T-cell (primary cell): ENCODE measurements at places on chromosomes 12 and 14. TPM values are rescaled to one million over a fixed set of nuclear protein-coding genes. Genes with fewer than 3 reads are reported as not detected.

- DNase-seq: no peak
- no peaks in the 10 kb centered on the region for H3K36me3 ChIP-seq
- no peaks in the 10 kb centered on the region for H3K4me1 ChIP-seq
- no peaks in the 10 kb centered on the region for H3K27me3 ChIP-seq
- no peak overlapping the region for H3K4me3 ChIP-seq
Observed at GRCh38 chr14:62882967-62883366, 162.3 kb downstream of the KCNH5 start.

DNA sequence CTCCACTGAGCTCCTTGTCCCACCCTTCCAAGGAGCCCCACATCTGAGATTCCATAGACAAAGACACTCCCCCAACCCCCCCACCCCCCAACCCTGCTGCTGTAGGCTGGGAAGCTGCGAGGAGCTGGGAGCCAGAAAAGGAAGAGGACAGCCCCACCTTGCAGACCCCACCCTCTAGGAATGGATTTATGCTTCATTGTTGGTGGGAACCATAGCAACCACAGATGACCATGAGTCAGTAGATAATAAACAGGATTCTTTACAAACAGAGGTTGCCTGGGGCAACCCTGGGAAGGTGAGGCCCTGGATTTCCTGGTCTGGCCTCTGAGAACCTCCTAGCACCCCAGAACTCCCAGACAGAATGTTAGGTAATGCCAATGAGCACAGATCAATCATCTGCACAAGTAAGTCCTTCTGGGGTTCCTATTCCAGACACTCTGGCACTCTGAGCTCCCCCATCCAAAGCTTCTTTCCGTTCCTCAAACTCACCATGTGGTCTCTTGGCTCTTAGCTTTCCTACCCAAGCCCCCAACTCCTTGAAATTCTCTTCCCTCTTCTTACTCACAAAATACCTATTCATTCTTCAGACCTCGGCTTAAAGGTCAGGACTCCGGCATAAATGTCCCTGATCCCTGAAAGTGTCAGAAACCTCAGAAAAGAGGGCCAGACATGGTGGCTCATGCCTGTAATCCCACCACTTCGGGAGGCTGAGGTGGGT is 15.2 kb upstream of the PLEKHG6 start:
- H3K27me3 ChIP-seq: no peaks in the 10 kb centered on the region
- DNase-seq: no peak
- no peaks in the 10 kb centered on the region for H3K4me1 ChIP-seq

DNA sequence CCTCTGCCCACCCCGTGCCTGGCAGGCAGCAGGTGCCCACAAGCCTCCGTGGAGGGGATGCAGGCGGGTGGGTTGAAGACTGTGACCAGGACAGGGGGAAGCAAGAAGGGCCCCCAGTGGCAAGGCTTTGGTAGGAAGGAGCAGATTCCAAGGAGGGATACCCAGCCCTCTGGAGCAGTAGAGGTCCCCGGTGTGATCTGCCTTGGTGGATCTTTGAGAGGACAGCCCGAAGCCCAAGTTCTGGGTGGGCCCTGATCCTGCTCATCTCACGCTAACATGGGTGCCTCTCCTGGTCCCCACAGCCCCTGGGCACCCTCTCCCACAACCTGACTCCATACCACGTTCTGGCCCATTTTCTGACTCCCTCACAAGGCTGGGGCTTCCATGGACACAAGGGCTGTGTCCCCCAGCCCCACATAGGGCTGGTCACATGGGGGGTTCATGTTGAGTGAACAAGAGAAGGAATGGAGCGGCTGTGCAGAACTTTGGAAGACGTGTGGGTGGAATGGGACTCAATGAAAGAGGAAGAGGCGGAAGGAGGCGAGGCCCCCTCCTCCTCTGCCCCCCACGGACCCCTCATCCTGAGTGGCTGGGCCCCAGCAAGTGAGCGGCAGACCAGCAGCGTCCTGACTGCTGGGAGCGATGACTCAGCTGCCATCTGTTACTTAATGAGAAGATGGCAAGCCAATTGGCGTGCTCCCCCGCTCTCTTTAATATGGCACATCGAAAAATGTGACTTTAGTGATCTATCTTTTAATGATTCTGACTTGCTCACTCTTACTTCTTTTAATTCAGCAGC is 77.0 kb upstream of the BCL11B start:
- H3K27me3 ChIP-seq: peaks cover 45% of the 10 kb centered on the region
- H3K4me3 ChIP-seq: no peak overlapping the region
- no peaks in the 10 kb centered on the region for H3K36me3 ChIP-seq
- H3K4me1 ChIP-seq: no peaks in the 10 kb centered on the region
- H3K27ac ChIP-seq: no peak overlapping the region
- DNase-seq: no peak

GRCh38 chr12:21774358-21775132 is at the start of gene KCNJ8:
Gene KCNJ8 (minus strand): TSS chr12:21774706. CDS start chr12:21773616, 1,090 bp downstream.
- H3K4me3 ChIP-seq: peak within 1 kb of the TSS; percentile 27
- no peak for DNase-seq
- H3K4me1 ChIP-seq: peaks cover 8% of the 10 kb centered on the region

DNA sequence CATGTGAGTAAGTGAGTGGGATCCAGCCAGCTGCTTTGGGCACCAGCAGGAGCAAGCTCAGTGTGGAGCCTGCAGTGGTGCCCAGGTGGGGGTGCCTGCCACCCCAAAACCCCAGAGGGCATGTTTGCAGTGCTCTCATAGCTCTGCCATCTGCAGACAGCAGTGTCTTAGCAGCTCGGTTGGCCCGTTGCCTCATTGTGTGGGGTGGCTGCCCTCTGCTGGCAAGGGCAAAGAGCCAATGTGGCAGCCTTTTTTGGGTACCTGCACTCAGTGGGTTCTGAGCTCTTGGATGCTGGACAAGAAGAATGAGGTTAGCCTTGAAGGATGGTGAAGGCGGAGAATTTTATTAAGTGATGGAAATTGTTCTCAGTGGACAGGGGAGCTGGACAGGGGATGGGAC is 52.3 kb downstream of the NEUROD4 start:
- H3K4me3 ChIP-seq: no peak overlapping the region
- no peaks in the 10 kb centered on the region for H3K4me1 ChIP-seq
- H3K27me3 ChIP-seq: peaks cover 11% of the 10 kb centered on the region
- H3K27ac ChIP-seq: no peak overlapping the region

IKBIP gene
- 2.8 TPM for total RNA-seq

- no peaks in the 10 kb centered on the region for H3K4me1 ChIP-seq
- no peak overlapping the region for H3K4me3 ChIP-seq
- H3K27ac ChIP-seq: no peak overlapping the region
- H3K27me3 ChIP-seq: no peaks in the 10 kb centered on the region
- no peak for DNase-seq
Observed at GRCh38 chr14:79732911-79733655, 478.2 kb downstream of the DIO2 start.

DNA sequence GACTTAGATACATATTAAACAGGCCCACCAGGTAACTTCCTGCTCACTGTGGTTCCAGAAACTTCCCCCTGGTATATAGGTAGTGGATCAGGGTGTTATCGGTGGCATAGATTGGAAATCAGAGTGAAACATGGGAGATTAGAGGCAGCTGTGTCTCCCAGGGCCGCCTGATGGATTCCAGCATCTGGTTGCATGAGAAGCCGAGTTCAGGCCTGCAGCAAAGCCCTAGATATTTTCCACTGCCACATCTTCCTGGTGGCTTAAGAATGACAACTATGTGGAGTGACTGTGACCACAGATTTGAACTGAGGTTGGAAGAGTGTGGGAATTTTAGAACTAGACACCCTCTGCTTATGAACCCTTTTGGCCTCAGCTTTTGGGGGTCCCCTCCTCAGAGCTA is 184.8 kb upstream of the NTF3 start:
- no peak overlapping the region for H3K27ac ChIP-seq
- no peaks in the 10 kb centered on the region for H3K36me3 ChIP-seq
- no peaks in the 10 kb centered on the region for H3K27me3 ChIP-seq
- no peak for DNase-seq
- no peak overlapping the region for H3K4me3 ChIP-seq

- no peak for DNase-seq
- peaks cover 5% of the 10 kb centered on the region for H3K36me3 ChIP-seq
- H3K27ac ChIP-seq: no peak overlapping the region
- no peaks in the 10 kb centered on the region for H3K4me1 ChIP-seq
- no peaks in the 10 kb centered on the region for H3K27me3 ChIP-seq
Observed at GRCh38 chr14:31403707-31404106, 16.6 kb downstream of the HEATR5A start.

GRCh38 chr14:22418631-22419030 is 170.4 kb downstream of the DAD1 start:
- H3K27me3 ChIP-seq: no peaks in the 10 kb centered on the region
- no peak for DNase-seq
- no peak overlapping the region for H3K27ac ChIP-seq
- H3K36me3 ChIP-seq: no peaks in the 10 kb centered on the region
- H3K4me1 ChIP-seq: no peaks in the 10 kb centered on the region

DNA sequence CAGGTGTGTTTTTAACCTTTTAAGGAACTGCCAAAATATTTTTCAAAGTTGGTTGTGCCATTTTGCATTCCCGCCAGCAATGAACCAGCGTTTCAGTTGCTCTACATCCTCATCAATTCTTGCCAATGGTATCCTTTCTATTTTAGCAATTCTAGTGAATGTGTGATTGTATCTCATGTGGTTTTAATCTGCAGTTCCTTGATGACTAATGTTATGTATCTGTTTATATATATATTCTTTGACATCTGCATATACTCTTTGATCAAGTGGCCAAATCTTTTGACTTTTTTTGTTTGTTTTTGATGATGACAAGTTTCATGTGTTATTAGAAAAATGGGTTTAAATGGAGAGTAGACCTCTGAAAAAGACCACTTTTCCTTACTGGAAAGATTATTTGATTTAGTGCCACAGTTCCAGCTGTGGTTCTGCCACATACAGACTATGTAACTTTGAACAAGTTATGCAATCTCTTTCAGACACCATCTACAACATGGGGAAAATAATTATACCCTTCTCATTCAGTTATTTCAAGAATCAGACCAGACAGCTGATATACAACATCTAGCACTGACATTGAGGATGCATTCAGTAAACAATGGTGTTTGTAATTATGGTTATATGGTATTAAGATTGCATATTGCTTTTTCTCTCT is 146.3 kb upstream of the CNOT2 start:
- no peak overlapping the region for H3K27ac ChIP-seq
- no peaks in the 10 kb centered on the region for H3K4me1 ChIP-seq
- no peaks in the 10 kb centered on the region for H3K27me3 ChIP-seq
- no peak overlapping the region for H3K4me3 ChIP-seq
- no peak for DNase-seq
- H3K36me3 ChIP-seq: no peaks in the 10 kb centered on the region

CCDC184 gene
- total RNA-seq: 0.13 TPM

GRCh38 chr12:89708565-89709156 is at the start of gene ATP2B1:
Gene ATP2B1 (minus strand): TSS chr12:89708838. CDS start chr12:89655886, 52,952 bp downstream.
- peaks cover 22% of the 10 kb centered on the region for H3K4me1 ChIP-seq
- peak within 1 kb of the TSS; percentile 95 for H3K4me3 ChIP-seq
- peak; percentile 70 for DNase-seq
- H3K27ac ChIP-seq: peak within 1 kb of the TSS; percentile 98

- no peak for DNase-seq
- no peaks in the 10 kb centered on the region for H3K27me3 ChIP-seq
- no peak overlapping the region for H3K27ac ChIP-seq
- peaks cover 14% of the 10 kb centered on the region for H3K4me1 ChIP-seq
- H3K36me3 ChIP-seq: no peaks in the 10 kb centered on the region
- peak overlapping the region; percentile 53 for H3K4me3 ChIP-seq
Observed at GRCh38 chr12:32105986-32106516, 596 bp upstream of the BICD1 start.

DNA sequence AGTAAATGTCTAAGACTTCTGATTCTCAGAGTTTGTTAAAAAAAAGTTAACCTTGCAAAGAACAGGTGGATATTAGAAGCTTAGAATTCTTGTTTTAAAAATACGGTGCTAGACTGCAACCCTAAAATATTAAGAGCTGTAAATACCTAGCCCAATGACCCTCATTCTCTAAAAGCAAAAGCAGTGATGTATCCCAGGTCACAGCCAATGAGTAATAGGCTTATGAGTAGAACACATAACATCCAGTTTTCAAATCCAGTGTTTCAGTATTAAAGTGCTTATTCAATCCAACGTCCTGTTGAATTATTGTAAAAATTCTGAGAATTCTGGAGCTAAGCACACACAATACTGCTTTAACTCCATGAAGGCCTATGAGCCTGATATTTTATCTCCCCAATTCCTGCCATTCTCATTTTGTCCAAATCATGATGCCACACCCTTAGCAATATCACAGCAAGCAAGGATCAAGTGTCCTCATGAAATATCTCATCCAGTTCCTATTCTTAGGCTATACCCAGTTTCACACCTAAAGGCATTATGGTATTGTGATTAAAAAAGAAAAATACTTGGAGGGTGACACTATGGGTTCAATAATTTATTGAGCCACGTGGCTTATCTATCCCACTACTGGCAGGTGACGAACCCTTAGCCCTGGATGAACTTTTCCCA is 15.3 kb upstream of the ARID4A start:
- peaks cover 15% of the 10 kb centered on the region for H3K4me1 ChIP-seq
- no peak overlapping the region for H3K27ac ChIP-seq
- H3K27me3 ChIP-seq: no peaks in the 10 kb centered on the region
- no peak overlapping the region for H3K4me3 ChIP-seq

STON2 gene
- 0.61 TPM for total RNA-seq

DNA sequence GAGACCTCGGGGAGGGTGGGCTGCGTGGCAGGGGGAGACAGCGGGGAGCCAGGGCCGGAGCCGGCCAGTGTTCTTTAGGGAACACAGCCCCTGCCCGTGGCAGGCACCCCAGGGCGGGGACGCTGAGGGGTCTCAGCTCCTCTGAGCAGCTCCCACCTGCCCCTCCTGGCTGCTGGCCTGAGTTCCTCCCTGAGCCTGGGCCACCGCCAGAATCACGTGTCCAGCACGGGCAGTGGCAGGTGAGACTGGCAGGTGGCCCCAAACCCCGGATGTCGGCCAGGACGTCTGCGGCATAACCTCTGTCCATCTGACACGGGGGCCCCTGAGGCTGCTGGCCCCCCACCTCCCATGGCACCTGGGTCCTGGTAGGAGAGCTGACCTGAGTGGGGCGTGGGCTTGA is 25.1 kb downstream of the NOC4L start:
- no peaks in the 10 kb centered on the region for H3K4me1 ChIP-seq
- DNase-seq: no peak
- H3K36me3 ChIP-seq: no peaks in the 10 kb centered on the region
- H3K4me3 ChIP-seq: no peak overlapping the region
- H3K27ac ChIP-seq: no peak overlapping the region

DNA sequence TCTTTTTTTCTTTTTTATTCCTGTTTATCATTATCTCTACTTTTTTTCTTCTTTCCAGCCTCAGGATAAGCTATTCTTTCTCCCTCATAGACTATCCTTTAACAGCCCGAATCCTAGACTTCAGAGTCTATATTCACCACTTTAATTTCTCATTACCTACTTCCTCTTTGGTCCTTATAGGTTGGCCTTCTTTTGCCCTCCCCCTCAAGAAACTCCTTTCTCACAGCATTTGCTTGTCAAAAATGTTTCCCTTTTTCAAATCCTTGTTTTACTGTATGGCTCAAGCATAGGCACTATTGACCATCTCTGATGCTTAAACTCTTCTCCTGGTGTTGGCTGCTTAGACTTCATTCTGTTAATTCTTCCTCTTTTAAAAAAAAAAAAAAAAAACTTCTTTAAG is 52.5 kb downstream of the KIAA0586 start:
- no peaks in the 10 kb centered on the region for H3K4me1 ChIP-seq
- H3K27me3 ChIP-seq: no peaks in the 10 kb centered on the region
- DNase-seq: no peak

SLC7A8 gene
- 6.5 TPM for total RNA-seq

- no peak overlapping the region for H3K27ac ChIP-seq
- H3K4me1 ChIP-seq: peaks cover 44% of the 10 kb centered on the region
- H3K36me3 ChIP-seq: no peaks in the 10 kb centered on the region
- H3K27me3 ChIP-seq: no peaks in the 10 kb centered on the region
- no peak overlapping the region for H3K4me3 ChIP-seq
Observed at GRCh38 chr14:68824517-68825347, 31.9 kb upstream of the ZFP36L1 start.
